Stimulated activated CD4-positive, alpha-beta T cell treated with anti-CD3 and anti-CD28 coated beads, Interleukin-1b, Interleukin-23, amount 100 ng/mL, for 1 hour (primary cell): ENCODE measurements at places on chromosomes 5 and 9.

GRCh38 chr9:101388507-101388993 lies 3.7 kb upstream of the BAAT start:
- no peak for DNase-seq

DNA sequence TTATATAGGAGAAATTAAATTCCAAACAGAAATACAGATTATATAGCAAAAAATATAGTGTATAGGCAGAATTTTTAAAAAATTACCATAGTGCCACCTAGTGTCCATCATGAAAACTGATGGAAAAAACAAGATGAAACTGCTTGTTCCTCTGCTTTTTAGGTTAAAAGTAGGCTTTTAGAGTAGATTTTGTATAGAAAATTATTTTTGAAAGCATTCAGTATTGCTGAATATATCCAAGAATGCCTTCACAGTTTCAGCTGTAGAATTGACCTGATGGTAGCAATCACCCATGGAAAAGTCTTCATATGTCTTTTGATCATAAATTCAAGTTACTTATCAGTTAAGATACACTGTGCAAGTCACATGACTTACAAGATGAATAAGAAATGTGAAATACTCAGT lies 19.7 kb downstream of the RIOK2 start:
- DNase-seq, result no peak

DNA sequence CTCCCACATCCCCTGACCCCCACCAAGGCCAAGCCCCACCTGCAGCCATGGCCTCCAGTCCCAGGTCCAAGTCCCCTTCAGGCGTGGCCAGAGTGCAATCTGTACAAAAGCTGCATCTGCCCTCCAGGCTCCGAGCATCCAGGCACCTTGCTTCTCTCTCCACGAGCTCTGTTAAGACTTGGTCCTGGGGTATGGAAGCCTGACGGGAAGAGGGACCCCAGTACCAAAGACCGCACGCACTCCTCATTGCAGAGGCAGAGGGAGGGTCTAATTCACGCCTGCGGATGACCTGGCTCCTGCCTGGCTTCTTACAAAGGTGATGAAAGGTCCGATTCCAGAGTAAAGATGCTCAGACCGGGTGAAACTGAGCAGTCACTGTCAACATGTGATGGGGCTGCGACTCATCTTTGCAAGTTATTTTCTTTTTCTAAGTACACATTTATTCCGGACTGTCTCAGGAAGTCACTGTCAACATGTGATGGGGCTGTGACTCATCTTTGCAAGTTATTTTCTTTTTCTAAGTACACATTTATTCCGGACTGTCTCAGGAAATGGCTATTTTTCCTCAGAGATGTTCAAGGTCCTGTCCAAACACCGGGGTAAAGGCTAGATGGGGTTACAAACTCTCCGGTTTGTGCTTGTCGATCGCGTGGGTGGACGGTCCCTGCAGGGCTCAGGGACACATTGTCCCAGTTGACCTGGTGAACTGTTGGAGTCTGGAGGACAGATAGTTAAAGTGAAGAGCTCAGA lies 252.0 kb upstream of the IRX4 start:
- no peak for DNase-seq

- DNase-seq, result no peak
Measured at GRCh38 chr9:113958556-113958955, 82.4 kb downstream of the ZNF618 start.

DNA sequence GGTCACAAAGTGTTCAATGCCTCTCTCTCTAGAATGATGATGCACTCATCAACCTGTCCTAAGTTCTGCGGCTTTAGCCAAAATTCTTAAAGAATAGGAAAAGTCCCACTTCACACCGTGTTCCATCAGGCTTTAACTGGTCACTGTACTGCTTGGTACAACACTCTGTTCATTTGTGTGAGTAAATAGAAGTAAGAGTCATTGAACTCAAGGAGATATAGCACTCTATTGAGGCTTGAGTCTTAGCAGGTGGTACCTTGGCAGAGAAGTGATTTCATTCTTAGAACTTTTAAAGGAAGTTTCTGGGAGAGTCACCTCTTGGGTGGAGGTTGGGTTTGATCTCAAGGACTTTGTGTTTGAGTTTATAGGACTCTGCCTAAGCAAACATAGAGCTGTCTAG lies 92.6 kb downstream of the TENT4A start:
- no peak for DNase-seq

GRCh38 chr5:31617867-31618266 lies 21.1 kb upstream of the PDZD2 start:
- DNase-seq, result no peak

GRCh38 chr9:1460143-1460769 lies 410.1 kb downstream of the DMRT2 start:
- no peak for DNase-seq

- no peak for DNase-seq
Measured at GRCh38 chr5:171494452-171495121, 75.1 kb downstream of the FGF18 start.

DNA sequence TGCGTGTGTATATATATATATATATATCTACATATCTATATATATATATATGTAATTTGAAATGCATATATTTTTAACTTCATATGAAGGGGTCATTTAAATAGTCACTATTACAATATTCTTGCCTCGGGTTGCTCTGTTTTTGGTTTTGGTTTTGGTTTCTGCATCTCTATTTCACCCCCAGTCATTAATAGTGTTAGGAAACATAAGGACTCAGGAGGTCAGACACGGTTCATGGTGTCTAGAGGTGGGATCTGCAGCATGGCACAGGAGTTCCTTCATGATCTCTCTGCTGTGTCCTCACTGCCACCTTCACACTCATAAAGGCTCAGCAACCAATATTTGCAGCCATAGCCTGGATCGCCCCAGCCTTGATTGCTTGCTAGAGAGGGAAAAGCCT lies 16.6 kb downstream of the C5orf58 start:
- DNase-seq, result no peak

- no peak for DNase-seq
Measured at GRCh38 chr9:89361816-89362646, 43.7 kb downstream of the SECISBP2 start.

- no peak for DNase-seq
Measured at GRCh38 chr9:98374385-98375051, 119.1 kb upstream of the TBC1D2 start.

DNA sequence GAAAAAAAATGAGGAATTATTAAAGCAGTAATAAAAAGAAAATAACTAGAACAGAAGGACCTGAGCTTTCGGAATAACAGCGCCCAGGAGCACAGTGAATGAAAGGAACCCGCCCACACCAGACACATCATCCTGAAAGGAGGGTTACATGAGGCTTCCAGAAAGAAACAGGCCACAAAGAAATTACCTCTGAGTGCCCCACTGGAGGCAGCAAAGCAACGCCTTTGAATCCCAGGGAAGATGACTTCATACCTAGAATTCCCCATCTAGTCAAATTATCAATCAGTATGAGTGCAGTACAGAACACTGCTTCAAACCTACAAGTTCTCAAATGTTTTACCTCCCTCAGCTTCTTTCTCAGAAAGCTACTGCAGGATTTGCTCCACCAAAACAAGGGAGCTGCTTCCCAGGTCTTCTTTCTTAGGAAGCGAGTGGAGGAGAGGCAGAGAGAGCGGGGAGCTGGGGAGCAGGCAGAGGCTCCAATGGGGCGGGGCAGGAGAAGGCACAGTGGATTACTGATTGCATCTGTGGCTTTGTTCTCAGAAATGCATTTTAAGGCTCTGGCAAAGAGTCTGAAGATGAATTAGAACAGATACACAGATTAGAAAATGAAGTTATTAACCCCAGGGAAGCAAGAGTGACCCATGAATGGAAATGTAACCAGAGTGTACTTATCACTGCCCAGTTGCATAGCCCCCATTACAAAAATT lies 87.1 kb downstream of the SEMA4D start:
- DNase-seq, result no peak

DNA sequence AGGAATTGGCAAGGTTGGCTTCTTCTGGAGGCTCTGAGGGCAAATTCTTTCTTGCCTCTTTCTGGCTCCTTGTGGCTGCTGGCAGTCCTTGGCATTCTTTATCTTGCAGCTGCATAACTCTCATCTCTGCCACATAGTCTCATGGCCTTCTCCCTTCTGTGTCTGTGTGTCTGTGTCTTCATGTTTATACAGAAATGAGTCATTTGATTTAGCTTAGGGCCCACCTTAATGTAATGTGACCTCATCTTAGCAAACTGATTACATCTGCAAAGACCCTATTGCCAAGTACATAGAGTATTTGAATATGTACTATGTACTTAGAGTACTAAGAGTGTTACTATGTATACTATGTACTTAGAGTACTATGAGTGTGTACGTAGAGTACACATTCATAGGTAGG lies 122.5 kb downstream of the RFK start:
- DNase-seq, result no peak

GRCh38 chr5:10519729-10520128 lies 44.1 kb upstream of the ANKRD33B start:
- DNase-seq, result no peak
